ENCODE measurements at places on chromosomes 4 and X.

DNA sequence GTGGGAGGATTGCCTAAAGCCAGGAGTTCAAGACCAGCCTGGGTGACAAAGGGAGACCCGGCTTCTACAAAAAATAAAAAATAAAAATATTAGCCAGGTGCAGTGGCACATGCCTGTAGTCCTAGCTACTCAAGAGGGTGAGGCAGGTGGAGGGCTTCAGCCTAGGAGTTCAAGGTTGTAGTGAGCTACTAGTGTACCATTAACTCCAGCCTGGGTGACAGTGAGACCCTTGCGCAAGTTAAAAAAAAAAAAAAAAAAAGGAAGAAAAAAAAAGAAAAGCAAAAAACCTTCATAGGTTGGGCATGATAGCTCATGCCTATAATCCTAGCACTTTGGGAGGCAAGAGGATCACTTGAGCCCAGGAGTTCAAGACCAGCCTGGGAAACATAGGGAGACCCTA is 5.8 kb downstream of the SCLT1 start:
- no peak for DNase-seq

DNA sequence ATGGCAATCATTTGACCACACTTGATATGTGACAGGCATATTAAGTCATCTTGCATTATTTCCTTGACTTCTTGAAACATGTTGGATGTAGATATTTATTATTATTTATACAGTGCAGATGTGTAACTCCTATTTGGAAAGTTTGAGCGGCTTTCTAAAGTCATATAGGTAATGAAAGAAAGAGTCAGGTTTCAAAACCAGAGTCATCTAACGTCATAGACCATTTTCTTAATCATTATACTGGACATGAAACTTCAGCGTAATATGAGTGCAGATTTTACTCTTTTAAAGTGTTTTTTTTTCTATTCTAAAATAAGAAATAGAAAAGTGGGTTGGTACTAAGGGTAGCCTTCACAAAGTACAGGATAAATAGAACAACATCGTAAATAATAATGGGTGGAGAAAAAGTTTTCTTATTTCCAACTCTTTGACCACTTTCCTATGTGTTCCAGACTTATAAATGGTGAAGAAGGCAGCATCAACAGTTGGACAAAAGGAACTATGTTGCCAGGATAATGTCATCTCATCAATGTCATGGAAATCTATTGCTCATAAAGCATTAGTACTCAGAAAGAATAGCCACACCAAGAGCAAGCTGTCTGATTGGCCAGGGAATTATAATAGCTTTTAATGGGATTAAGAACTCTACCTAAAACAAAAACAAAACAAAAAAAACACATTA is 108.0 kb upstream of the PCDH18 start:
- DNase-seq = no peak

DNA sequence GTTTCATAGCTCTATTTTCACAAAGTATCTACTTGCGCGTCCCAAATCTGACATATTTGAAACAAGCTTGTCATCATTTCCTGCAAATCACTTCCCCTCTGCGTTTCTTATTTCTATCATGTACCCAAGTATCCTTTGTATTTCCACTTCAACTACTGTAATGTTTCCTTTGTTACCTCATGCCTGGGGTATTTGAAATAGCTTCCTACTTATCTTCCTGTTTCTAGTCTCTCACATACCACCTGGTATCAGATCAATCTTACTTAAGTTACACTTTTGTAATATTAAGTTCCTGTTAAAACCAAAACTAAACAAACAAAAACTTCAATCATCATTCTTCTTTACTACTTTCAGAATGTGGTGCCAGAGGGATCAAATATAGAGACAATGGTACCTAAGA is 93.6 kb upstream of the SMAD1 start:
- DNase-seq = no peak

DNA sequence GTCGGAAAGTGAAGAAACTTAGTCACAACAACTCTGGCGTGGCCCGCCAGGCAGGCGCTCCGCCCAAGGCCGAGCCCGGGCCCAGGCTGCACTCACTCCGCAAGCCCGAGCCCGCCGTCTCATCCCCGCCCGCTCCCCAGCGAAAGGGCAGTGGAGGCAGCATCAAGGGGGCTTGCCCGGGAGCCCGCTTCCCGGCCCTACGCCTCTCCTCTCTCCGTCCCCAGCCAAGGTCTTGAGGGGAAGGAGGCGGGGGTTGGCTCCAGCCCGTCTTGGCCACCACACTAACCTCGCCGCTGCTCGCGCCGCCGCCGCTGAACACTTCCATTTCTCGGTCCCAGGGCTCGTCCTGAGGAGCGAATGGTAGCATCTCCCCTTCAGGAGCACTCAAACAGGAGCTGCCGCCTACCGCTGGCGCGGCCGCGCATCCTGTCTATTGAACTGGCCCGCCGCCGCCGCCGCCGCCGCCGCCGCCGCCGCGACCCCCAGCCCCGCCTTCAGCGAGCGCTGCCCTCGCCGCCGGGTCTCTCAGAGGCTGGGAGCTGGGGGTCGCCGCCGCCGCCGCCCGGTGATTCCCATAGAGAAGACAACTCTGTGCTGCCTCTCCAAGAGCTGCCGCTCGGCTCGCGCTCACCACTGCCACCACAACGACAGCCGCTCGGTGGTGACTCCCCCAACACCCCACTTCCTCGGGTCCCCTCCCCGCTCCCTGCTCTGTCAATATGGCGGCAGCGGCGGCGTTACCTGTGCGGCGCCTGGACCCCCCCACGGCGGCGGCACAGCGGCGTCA is at the start of gene RPS6KA6:
TSS of gene RPS6KA6 (minus strand) at position 667 of the 787 bp plus-strand sequence. CDS start at position 367, 300 bp downstream.
- DNase-seq = no peak

DNA sequence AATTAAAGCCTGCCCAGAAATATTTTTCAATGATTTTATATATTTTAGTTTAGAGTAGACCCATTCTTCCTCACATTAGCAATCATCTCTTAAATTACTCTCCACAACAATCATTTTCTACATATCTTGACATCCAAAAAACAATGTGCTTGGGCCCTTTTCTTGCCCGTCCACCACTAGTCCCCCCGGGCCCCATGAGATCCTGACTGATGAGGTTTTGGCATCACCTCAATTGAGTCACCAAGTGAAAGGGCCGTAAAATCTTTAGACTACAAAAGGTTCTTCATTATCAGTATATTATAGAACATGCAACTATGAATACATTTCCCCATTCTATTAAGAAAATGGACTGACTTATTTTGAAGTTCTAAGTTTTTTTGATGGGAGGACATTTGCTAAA is 4.0 kb upstream of the CDKL2 start:
- DNase-seq = no peak

DNA sequence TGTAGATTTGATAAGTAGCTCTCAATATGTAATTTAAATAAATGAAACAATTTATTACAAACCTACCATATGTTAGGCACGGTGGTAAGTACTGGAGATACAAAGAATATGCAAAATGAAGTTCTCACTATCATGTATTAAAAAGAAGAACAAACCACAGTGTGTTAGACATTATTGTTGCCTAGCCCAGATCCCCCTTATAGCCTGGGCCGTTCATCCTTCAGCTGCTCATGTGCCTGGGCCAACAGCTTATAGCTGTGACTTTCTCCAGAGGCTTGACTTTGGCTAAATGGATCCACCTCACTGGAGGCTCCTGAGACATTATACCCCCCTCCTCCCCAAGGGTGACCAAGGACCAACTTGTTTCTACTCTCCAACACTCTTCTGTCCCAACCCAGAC is 29.8 kb upstream of the CCNG2 start:
- no peak for DNase-seq

- no peak for DNase-seq
Observed at GRCh38 chrX:147573266-147573665, 338.5 kb upstream of the FMR1 start.

Data from T-helper 22 cell (primary cell).